ENCODE measurements at places on chromosomes 5 and 9.

- no peak for DNase-seq
Observed at GRCh38 chr5:66306105-66306843, 162.2 kb downstream of the SREK1 start.

- no peak for DNase-seq
Observed at GRCh38 chr5:60207040-60207439, 313.5 kb upstream of the PDE4D start.

DNA sequence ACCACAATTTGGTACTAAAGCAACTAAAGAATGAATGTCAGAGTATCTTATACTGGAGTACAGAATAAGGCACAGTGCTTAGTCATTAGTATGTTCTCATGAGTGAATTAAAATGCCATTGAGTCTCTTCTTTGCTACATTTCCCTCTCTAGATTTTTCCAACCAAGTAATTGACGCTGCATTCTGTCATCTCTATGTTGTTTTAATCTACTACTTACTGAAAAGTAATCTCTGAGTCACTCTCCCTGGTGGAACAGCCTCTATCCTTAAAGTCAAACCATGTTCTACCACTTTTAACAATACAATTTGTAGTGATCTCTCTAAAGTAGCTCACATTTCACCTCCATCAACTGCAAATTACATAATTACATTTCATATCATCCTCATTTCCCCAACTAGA lies 495.1 kb downstream of the CDH18 start:
- DNase-seq = no peak

GRCh38 chr9:95438561-95439357 lies 78.0 kb downstream of the PTCH1 start:
- no peak for DNase-seq
